Hair follicular keratinocyte (primary cell): ENCODE measurements at places on chromosomes 3 and 15. TPM values are rescaled to one million over a fixed set of nuclear protein-coding genes. Genes with fewer than 3 reads are reported as not detected.

TMEM158 gene
- total RNA-seq = 3.0 and 4.3 TPM in 2 replicates

EDEM1 gene
- 61.1 and 75.1 TPM in 2 replicates for total RNA-seq

PPP1R14D gene
- not detected in 2 replicates for total RNA-seq

GOLGA8J gene
- not detected in 2 replicates for total RNA-seq

GABRR3 gene
- total RNA-seq = not detected in 2 replicates

LRRC2 gene
- total RNA-seq = under 0.01 and 0.08 TPM in 2 replicates

KCNMB3 gene
- total RNA-seq = 0.11 and 0.16 TPM in 2 replicates

LYZL4 gene
- total RNA-seq = not detected in 2 replicates

SLITRK3 gene
- total RNA-seq = not detected in 2 replicates
